ENCODE measurements at places on chromosomes 5 and 9.

DNA sequence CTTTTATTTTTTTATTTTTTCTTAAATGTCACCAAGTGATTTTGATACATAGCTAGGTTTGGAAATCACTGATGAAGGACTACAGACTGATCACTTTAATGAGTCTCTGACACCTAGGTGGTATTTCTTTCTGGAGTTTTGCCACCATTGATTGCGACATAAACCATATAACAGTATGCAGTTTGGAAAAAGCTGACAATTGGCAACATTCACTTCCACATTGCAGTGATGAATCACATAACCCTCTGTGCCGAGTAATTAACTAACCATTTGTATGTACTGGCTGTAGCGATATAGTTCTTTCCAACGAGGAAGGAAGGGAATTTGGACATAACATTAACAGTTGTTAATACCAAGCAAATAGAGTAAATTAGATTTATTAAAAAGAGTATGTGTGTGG, 222.9 kb upstream of the EFNA5 start:
- DNase-seq, result no peak

DNA sequence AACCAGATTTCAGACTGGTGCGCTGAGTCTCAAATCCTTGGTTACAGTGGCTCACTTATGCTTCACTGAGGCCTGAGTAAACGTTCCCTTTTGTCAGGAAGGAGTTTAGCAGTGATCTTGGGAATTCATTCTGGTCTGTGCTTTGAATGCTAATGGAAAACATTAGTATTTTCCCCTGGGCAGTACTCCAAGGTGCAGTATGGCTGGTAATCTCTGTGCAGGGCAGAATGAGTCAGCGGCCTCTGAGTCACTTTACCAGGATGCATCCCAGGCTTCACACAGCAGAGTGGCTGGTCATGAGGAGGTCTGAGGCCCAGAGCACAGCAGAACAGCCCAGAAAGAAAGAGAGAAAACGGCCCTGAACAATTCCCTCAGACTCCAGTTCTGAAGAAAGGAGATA, 54.0 kb downstream of the PCA3 start:
- DNase-seq, result no peak

GRCh38 chr9:1125741-1126140, 75.6 kb downstream of the DMRT2 start:
- DNase-seq, result no peak

- no peak for DNase-seq
Observed at GRCh38 chr5:135087950-135088349, 53.9 kb upstream of the PITX1 start.

GRCh38 chr5:6397536-6398269, 19.4 kb upstream of the MED10 start:
- DNase-seq, result no peak

GRCh38 chr9:14713187-14713767, 9.3 kb downstream of the CER1 start:
- no peak for DNase-seq
